B cell (primary cell): ENCODE measurements at places on chromosomes 7 and 10. TPM values are rescaled to one million over a fixed set of nuclear protein-coding genes. Genes with fewer than 3 reads are reported as not detected.
A peak's percentile ranks its signal among the peaks of the same experiment; 100 is the strongest.

GRCh38 chr10:93604146-93604545 is 3.1 kb upstream of the RBP4 start:
- no peak overlapping the region for H3K27ac ChIP-seq
- H3K4me3 ChIP-seq = no peak overlapping the region
- DNase-seq = no peak
- H3K4me1 ChIP-seq = no peaks in the 10 kb centered on the region
- no peaks in the 10 kb centered on the region for H3K36me3 ChIP-seq
- H3K27me3 ChIP-seq = no peaks in the 10 kb centered on the region

GRCh38 chr7:102287981-102288278 is 1.3 kb downstream of the SH2B2 start:
- H3K4me1 ChIP-seq = peaks cover 82% of the 10 kb centered on the region
- peak overlapping the region; percentile 88 for H3K4me3 ChIP-seq
- no peaks in the 10 kb centered on the region for H3K36me3 ChIP-seq
- no peaks in the 10 kb centered on the region for H3K27me3 ChIP-seq
- H3K27ac ChIP-seq = no peak overlapping the region

- H3K4me3 ChIP-seq = no peak overlapping the region
- no peaks in the 10 kb centered on the region for H3K4me1 ChIP-seq
- no peak overlapping the region for H3K27ac ChIP-seq
- no peak for DNase-seq
- H3K27me3 ChIP-seq = no peaks in the 10 kb centered on the region
These were observed 223.4 kb downstream of the MGMT start for GRCh38 chr10:129690248-129691070.

- H3K4me3 ChIP-seq = no peak overlapping the region
- no peaks in the 10 kb centered on the region for H3K27me3 ChIP-seq
- no peak for DNase-seq
- peaks cover 13% of the 10 kb centered on the region for H3K4me1 ChIP-seq
- H3K27ac ChIP-seq = no peak overlapping the region
- H3K36me3 ChIP-seq = no peaks in the 10 kb centered on the region
These were observed 27.8 kb downstream of the ZNRF2 start for GRCh38 chr7:30312178-30312577.

DNA sequence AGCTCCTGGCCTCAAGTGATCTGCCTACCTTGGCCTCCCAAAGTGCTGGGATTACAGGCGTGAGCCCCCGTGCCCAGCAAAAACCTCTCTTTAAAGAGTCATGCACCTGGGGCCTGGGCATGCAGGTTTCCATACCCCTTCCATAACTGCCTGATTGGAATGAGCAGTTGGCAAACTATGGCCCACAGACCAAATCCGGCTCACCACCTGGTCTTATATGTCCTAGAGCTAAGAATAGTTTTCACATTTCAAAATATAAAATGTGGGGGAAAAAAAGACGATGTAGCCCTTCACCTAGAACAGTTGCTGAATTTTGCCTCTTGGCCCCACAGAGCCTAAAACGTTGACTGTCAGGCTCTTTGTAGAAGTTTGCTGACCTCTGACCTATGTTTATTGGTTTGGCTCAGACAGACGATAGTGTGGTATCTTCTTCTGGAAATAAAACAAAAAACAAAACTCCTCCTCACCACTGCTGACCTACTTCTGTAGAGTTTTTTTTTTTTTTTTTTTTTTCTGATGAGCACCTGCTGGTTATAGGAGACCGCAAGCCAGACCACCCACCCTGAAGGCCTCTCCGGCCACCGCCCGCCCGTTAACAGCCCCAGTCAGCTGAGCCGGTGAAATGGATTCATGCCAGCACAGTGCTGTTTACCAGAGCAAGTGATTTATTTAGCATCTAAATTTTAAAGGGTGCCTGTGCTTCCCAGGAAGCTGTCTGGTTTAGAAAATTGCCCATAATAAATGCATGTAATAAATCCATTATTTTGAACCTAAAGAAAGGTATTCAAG is 33.5 kb upstream of the SFRP5 start:
- no peaks in the 10 kb centered on the region for H3K4me1 ChIP-seq
- H3K27me3 ChIP-seq = no peaks in the 10 kb centered on the region
- H3K36me3 ChIP-seq = no peaks in the 10 kb centered on the region

DNA sequence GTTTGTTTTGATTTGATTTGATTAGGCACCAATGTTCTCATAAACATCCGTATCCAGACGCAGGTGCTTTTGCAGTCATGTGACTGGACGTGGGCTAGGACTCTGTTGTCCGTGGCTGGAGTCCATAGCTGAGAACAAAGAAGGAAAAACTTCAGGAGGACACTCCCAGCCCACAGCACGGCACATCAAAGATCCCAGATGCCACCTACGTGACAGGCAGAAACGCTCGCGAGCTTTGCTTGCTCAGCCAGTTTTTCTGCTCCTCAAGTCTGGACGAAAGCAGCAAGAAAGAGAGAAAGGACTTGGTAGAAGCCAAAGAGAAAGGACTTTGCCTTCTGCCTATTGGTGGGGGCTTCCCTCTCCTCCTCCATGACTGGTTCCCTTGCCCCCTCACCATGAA is 6.9 kb upstream of the ZKSCAN1 start:
- no peak for DNase-seq
- H3K36me3 ChIP-seq = no peaks in the 10 kb centered on the region
- no peaks in the 10 kb centered on the region for H3K4me1 ChIP-seq

The TMEM229A gene
- not detected in 2 replicates for total RNA-seq

The PAPSS2 gene
- total RNA-seq = not detected in 2 replicates
